A673 (cell line): ENCODE measurements at places on chromosomes 1 and 21.

GRCh38 chr1:97500760-97501159, 420.1 kb downstream of the DPYD start:
- DNase-seq = no peak

DNA sequence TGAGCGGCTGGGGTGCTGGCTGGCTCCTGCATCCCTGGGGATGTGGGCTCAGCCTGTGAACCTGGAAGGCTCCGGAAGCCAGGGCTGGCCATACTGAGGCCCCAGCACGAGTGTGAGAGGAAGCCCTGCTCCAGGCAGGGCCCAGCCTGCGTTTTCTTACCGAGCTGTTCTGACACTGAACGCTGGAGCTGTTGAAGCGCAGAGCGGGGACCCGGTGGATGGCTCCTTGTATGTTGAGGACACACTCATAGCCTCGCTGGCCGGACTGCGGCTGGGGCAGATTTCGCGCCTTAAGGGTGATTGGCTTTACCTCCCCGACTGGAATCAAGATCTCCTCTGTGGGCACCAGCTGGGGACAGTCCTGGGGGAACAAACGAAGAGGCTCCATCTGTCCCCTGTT, 160.0 kb downstream of the PLXNA2 start:
- no peak for DNase-seq

- no peak for DNase-seq
These were observed 118.1 kb upstream of the GADD45A start for GRCh38 chr1:67566803-67567377.

DNA sequence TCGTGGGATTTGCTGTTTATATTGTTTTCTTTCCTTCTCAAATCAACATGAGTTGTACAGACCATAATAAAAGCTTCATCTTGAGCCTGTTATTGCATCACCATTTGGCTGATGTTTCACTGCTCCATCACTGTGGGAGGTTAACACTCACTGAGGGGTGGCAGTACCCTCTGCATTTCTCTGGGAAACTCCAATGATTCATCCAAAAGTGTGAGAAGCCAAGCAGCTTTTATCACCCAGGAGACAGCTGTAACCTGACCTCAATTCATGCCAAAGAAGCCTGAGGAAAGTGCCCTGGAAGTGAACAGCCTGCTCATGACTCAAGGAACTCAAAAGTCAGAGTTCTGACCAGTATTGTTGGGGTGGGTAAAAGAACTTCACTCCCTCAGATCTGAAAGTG, 84.1 kb downstream of the GPR88 start:
- peak; percentile 29 for DNase-seq

DNA sequence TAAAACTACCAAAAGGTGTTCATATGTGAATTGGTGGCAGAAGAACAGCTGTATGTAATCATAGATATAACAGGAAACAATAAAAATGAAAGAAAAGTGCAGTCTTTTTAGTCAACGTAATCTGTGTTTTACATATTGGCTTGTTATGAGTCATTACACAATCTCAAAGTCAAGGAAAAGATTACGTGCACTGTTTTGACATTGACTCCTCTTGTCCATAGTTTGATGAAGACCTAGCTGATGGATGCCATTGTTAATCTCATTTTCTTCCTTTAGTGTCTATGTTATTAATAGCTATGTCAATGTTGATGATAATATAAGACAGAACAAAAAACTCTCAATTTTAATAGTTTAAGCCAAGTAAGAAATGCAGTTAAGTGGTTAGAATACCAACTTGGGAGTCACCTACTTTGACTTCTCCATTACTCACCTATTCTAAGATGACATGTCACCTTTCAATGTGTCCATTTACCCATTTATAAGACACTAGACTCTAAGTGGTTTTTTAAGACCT, 84.5 kb upstream of the SAMSN1 start:
- DNase-seq = peak; percentile 38

DNA sequence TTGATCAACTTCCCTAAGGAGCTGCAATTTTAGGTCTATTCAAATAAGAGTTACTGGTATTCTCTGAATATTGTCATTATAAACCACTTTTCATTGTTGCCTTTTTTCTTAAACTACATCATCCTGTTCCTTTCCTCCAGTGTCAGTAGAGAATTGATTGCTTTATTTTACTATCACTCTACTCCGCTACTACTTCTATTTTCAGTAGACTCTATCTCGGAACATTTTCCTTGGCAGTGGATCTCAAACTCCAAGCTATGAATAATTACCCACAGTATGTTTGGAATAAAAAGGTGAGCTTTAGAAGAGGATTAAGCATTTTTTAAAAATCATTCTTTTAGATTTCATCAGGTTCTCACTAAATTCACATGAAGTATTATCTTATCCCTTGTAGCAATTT, 224.9 kb downstream of the GREM2 start:
- DNase-seq = no peak

- DNase-seq = no peak
These were observed 75.2 kb upstream of the GADD45A start for GRCh38 chr1:67609577-67610341.

DNA sequence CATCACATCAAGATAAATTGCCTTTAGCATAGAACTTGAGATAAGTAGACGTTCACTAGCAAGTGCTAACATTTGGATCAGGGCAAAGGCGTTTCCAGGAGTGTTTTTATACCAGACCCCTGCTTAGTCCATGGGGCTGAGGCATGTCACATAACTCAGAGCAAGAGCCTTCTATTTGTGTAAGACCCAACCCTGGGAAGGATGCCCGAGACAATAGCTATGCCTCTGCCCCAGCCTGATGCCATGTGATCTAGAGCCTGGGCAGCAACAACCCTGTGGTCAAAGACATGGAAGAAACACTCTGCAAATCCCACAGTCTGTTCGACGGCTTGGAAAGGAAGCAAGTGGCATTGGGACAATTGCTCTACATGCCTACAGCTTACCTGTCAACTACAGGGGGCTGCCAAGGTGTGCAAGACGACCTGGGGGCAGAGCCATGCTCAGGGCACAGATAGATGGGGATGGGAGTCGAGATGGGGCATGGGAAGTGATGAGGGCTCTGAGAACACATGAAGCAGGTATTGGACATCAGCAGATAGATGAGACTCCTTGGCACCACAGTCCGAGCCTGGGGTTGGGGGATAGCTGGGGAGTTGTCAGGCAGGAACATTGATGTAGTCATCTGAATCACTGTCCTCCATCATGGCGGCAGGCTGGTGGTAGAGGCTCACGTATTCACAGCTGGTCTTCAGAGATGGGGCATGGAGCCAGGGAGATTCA, 7.3 kb downstream of the IL24 start:
- no peak for DNase-seq

DNA sequence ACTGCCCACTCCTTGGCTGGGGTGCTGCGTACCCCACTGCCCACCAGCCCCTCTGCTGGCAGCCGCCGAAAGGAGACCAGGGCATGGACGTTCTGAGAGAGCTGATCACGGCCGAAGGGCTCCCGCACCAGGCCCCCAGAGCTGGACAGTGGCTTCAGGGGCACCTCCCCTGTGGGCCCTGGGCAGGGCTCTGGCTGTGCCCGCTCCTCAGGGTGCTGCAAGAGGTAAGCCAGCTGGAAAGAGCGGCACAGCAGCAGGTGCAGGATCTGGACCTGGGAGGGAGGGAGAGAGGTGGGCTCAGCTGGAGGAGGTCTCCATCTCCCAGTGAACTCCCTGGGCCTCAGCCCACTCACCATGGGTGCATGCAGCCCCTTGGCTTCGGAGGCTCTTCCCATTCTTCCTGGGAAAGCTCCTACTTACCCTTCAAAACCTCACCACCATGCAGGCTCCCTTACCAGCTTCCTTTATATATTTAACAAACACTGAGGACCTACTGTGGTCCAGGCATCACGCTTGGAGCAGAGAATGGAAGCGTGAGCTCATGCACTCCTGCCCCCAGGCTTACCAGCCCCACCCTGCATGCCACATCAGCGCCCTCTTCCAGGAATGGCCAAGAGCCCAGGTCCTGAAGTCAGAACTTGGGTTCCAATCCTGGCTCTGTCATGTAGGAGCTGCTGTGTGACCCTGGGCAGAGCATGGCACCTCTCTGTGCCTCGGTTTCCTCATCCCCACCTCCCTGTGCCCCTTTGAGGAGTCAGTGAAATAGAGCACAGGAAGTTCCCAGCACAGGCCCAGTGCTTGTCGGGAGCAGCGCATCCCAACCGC, 6.8 kb upstream of the KIF17 start:
- no peak for DNase-seq

DNA sequence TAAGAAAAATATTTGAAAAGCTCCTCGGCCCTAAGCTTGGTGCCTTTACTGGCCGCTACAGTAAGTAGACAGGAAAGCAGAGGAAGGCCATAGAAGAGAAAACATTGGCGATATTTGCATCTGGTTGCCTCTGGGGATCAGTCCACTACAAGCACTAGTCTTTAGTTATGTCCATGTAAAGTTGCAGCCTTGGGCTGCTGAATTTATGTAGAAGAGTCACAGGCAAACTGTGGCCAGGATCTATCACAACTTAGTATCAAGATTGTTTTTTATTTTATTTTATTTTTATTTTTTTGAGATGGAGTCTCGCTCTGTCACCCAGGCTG, 228.7 kb upstream of the CAMK1G start:
- DNase-seq = no peak

DNA sequence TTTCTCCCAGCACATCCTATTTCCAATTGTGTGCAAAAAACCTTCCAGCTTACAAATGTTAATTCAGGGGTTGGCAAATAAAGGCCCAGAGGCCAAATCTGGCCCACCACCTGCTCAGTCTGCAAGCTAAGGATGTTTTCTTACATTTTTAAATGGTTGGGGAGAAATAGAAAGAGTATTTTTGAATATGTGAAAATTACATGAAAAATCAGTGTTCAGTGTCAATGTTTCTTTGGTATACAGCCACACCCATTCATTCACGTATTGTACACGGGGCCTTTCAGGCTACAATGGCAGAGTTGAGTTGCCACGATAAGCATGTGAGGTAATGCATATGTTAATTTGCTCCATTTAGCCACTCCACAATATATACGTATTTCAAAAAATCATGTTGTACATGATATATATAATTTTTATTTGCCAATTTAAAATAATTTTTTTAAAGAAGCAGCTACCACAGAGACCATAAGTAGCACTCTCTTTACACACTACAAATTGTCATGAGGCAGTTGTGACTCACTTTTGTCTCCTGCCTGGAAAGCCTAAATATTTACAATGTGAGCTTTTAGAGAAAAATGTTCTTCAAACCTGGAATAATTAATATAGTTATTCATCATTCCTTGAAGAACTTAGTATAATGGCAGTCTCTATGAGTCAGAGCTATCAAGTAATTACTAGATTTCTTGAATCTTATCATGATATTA, 189.6 kb downstream of the SMYD3 start:
- no peak for DNase-seq

- DNase-seq = no peak
These were observed 61.0 kb downstream of the HMCN1 start for GRCh38 chr1:185795181-185795580.

DNA sequence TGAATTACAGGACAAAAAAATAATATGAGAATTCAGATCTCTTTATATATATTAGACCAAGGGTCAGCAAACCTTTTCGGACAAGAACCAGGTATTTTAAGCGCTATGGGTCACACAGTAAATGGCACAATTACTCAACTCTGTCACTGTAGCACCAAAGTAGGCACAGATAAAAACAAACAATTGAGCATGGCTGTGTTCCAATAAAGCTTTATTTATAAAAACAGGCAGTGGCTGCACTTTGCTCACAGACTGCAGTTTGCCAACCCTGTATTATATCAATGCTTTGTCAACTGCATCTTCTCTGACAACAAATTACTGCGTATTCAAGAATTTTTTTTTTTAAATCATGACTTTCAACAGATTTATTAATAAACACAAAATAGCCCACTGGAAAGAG, 29.8 kb downstream of the EDEM3 start:
- no peak for DNase-seq

- DNase-seq = no peak
These were observed 70.6 kb downstream of the NPHP4 start for GRCh38 chr1:5921671-5922070.

GRCh38 chr1:57620605-57621004, 196.7 kb upstream of the DAB1 start:
- no peak for DNase-seq

- DNase-seq = no peak
These were observed 61.6 kb downstream of the DHRS3 start for GRCh38 chr1:12556368-12556930.

- DNase-seq = no peak
These were observed 98.6 kb upstream of the SPATA6 start for GRCh38 chr1:48570568-48570967.

DNA sequence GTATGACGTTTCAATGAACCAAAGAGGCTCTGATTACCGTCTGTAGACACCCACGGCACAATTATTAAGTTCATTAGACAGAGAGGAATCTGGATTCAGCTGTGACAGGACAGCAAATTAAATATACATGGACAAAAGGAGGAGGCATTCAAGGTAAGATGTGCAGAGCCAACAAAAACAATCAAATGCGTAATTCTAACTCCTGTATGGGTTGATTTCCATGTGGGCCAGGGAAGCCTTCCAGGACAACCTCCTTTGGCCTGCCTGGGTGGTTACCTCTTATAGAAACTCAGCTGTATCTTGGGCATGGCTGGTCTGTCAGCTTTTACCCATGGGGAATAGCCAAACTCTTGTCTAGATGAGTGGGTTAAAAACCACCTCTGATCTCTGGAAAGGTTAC, 43.8 kb downstream of the CCN1 start:
- DNase-seq = no peak

GRCh38 chr1:72062584-72062983, 219.8 kb downstream of the NEGR1 start:
- peak; percentile 13 for DNase-seq

DNA sequence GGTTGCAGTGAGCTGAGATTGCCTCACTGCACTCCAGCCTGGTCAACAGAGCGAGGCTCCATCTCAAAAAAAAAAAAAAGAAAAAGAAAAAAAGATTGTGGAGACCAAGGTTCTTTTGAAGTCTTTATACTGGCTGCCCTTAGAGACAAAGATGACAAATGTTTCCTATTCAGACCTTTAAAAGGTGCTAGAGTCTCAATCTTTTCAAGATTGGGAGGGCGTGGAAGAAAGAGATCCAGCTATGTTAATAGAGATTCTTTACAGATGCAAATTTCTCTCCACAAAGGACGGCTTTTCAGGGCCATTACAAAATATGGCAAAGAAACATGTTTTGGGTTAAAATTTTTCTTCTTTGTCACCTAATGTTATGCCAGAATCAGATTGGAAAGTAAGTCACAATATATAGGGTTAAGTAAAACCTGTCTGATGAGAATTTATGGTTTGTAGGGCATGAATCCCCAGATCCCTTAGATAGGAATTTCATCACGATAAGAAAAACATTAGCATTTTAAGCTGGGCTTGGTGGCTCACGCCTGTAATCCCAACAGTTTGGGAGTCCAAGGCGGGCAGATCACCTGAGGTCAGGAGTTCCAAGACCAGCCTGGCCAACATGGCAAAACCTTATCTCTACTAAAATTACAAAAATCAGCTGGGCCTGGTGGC, 13.0 kb upstream of the MORC3 start:
- no peak for DNase-seq

GRCh38 chr1:235430991-235431390, 63.8 kb downstream of the TBCE start:
- DNase-seq = no peak

GRCh38 chr1:166133276-166133841, 33.4 kb downstream of the FAM78B start:
- peak; percentile 4 for DNase-seq
